ENCODE measurements at places on chromosomes 2 and 18.

DNA sequence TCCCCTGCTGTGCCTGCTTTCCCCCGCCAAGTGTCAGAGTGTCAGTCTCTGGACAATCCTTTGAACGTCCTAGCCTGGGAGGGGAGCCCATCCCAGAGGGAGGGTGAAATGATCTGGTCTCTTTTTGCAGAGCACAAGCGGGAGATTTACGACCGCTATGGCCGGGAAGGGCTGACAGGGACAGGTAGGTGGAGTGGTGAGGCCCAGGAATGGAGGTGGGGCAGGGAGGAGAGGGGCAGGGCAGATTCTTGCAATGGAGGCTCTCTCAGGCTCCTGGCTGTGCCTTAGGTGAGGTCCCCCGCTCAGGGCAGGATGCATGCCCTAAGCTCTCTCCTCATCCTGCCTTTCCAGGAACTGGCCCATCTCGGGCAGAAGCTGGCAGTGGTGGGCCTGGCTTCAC lies 2.4 kb downstream of the DNAJB2 start:
- DNase-seq, result no peak
- H3K36me3 ChIP-seq, result peaks cover 59% of the 10 kb centered on the region
- H3K4me1 ChIP-seq, result peaks cover 35% of the 10 kb centered on the region
- H3K27me3 ChIP-seq, result no peaks in the 10 kb centered on the region
- H3K27ac ChIP-seq, result no peak overlapping the region
- H3K4me3 ChIP-seq, result no peak overlapping the region

- no peak overlapping the region for H3K27ac ChIP-seq
- H3K4me1 ChIP-seq, result peaks cover 2% of the 10 kb centered on the region
- no peak overlapping the region for H3K4me3 ChIP-seq
- H3K27me3 ChIP-seq, result no peaks in the 10 kb centered on the region
- H3K36me3 ChIP-seq, result no peaks in the 10 kb centered on the region
Measured at GRCh38 chr2:201852878-201853415, 46.6 kb downstream of the CDK15 start.

- no peak overlapping the region for H3K4me3 ChIP-seq
- H3K36me3 ChIP-seq, result no peaks in the 10 kb centered on the region
- no peak for DNase-seq
- H3K27ac ChIP-seq, result no peak overlapping the region
Measured at GRCh38 chr2:41854227-41854626, 193.6 kb upstream of the PKDCC start.

DNA sequence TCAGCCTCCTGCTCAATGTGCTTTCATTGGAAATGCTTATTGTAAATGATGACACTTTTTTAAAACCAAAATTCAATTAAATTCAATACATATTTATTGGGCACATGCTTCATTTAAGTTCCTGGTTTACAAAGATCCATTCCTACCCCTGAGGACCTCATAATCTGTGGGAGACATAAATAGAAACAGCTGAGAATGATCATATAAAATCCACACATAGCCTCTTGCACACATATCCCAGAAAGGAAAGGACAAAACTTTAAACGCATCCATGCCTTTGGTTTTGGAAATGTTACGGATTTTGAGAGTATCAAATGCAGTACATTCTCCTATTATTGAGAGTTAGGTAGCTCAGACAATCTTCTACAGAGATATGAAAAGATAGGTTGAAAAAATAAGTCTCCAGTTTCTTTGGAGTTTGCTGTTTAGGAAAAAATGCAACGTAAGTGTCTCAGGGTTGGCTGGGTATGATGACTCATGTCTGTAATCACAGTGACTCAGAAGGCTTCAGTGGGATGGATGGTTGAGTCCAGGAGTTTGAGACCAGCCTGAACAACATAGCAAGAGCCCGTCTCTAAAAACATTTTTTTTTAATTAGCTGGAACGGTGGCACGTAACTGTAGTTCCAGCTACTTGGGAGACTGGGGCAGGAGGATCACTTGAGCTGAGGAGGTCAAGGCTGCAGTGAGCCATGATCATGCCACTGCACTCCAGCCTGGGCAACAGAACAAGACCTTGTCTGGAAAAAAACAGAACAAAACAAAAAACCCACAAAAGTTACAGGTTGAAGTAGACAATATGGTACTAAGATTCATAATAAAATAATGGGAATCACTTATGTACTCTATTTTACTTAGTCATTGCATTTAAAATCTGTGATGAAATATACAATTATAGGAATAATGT lies 3.9 kb upstream of the PRELID3A start:
- H3K27ac ChIP-seq, result peak overlapping the region; percentile 70
- H3K27me3 ChIP-seq, result peaks cover 3% of the 10 kb centered on the region
- DNase-seq, result peak; percentile 89
- H3K36me3 ChIP-seq, result no peaks in the 10 kb centered on the region

DNA sequence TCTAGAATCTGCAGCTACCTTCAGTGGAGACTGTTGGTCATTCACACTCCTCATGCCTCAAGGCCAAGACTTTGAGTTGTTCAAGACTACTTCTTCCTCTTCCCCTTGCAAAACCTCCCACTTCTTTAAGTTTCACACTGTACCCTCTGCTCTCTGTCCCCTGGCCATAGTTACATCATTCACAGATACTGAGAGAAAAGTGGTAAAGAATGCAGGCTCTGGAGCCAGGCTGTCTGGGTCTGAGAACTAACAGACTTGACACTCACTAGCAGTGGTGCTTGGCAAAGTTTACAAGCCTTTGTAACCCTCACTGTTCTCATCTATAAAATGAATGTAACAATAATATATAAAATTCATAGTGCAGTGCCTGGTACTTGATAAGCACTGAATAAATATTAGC lies 61.8 kb downstream of the CDH20 start:
- no peaks in the 10 kb centered on the region for H3K4me1 ChIP-seq
- no peaks in the 10 kb centered on the region for H3K27me3 ChIP-seq
- H3K27ac ChIP-seq, result no peak overlapping the region
- no peak for DNase-seq
- H3K4me3 ChIP-seq, result no peak overlapping the region

GRCh38 chr2:23311186-23311585 lies 73.8 kb upstream of the KLHL29 start:
- peaks cover 16% of the 10 kb centered on the region for H3K27me3 ChIP-seq
- no peak for DNase-seq
- H3K36me3 ChIP-seq, result no peaks in the 10 kb centered on the region
- no peak overlapping the region for H3K4me3 ChIP-seq

DNA sequence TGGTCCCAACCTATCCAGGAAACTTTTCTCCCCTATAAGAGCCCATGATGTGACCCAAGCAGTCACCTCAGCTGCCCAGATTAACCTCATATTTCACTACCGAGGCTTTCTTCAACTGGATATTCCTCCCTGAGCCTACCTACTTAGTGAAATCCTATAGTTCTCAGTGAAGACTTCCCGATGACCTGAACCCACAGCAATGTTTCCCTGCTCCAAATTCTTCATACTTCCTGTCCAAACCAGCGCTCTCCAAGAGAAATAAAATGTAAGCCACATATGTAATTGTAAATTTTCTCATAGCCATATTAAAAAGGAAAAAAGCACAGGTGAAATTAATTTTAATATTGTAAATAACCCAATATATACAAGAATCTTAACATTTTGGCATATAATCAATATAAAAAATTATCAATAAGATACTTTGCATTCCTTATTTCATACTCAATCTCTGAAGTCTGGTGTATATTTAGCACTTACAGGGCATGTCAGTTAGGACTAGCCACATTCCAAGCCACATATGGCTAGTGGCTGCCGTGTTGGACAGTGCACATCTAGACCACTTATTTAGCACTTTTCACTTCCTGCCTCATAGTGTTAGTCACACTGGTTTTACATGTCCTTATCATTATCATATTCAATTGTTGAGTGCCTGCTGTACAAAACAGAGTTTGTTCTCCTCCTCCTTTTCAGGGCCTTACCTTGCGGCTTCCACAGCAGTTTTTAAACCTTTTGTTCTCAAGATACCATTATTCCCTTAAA lies 1.9 kb upstream of the STAT4 start:
- H3K4me1 ChIP-seq, result peaks cover 3% of the 10 kb centered on the region
- H3K36me3 ChIP-seq, result no peaks in the 10 kb centered on the region
- no peak overlapping the region for H3K4me3 ChIP-seq
- peak; percentile 79 for DNase-seq
- H3K27me3 ChIP-seq, result no peaks in the 10 kb centered on the region

DNA sequence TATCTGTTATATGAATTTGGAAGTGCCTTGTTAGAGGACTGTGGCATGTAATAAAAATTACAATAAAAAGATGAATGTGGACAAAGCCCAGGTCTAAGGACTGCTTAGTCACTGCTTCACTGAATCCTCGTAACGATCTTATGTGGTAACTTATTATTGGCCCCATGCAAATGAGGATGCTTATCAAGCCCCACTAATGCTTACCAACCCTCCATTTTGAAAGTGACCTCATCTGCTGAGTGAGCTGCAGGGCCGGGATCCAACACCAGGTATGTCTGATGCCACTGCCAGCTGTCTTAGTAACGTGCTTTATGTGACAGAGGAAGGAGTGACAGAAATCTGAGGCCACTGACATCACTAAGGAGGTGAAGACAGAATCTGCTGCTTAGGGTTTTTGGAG lies 65.3 kb upstream of the CCDC85A start:
- H3K36me3 ChIP-seq, result no peaks in the 10 kb centered on the region
- H3K4me1 ChIP-seq, result no peaks in the 10 kb centered on the region
- DNase-seq, result no peak
- no peak overlapping the region for H3K27ac ChIP-seq
- H3K4me3 ChIP-seq, result no peak overlapping the region
- H3K27me3 ChIP-seq, result no peaks in the 10 kb centered on the region

GRCh38 chr2:238869293-238870124 lies 21.6 kb downstream of the TWIST2 start:
- peak; percentile 65 for DNase-seq
- peaks cover 18% of the 10 kb centered on the region for H3K4me1 ChIP-seq
- no peaks in the 10 kb centered on the region for H3K27me3 ChIP-seq
- no peak overlapping the region for H3K4me3 ChIP-seq
- H3K27ac ChIP-seq, result no peak overlapping the region

DNA sequence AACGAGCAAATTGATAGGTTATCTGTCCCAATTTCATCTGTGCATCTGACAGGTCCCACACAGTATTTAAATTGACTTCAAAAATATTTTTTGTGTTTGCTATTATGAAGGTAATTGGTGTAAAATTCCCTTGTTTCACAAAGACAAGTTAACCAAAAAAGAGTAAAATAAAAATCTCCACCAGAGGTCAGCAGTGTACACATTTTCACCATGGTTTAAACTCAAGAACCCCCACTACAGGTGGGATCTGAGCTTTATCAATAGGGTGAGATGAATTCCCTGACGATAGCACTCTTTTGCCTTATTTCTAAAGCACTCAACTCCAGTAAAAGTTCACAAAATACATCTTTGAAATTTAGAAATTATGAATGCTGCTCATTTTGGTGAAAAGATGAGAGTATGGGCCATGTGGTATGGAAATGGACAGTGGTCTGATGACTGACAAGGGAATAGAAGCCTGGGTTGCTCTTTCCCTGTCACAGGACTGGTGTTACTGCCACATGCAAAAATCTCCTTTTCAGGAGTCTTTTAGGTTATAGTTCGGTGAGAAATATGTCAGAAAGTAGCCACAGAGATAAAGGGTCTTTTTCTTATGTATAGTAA lies 68.0 kb downstream of the SERPINB8 start:
- no peaks in the 10 kb centered on the region for H3K27me3 ChIP-seq
- H3K4me1 ChIP-seq, result no peaks in the 10 kb centered on the region
- peak; percentile 36 for DNase-seq
- no peak overlapping the region for H3K27ac ChIP-seq

GRCh38 chr18:50454387-50454988 lies 79.6 kb downstream of the SKA1 start:
- no peak overlapping the region for H3K27ac ChIP-seq
- no peak for DNase-seq
- no peak overlapping the region for H3K4me3 ChIP-seq
- no peaks in the 10 kb centered on the region for H3K27me3 ChIP-seq
- peaks cover 1% of the 10 kb centered on the region for H3K4me1 ChIP-seq

DNA sequence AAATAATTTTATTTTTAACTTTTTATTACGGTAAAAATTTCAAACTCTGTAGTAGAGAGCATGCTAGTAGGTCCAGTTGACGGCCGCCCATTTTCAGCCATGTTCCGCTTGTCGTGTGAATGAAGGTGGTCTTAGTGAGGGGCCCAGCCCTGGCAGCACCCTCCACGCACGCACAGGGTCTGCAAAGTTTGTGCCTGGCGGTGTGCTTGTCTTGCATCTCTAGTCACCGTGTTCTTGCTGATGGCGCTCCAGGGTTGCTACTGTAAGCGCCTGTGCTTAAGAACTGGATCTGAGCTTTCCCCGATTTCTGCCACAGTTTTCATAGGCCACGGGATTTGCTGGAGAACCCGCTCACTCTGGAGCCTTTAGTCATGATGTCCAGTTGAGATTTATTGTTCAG lies 28.9 kb downstream of the LDLRAD4 start:
- H3K4me1 ChIP-seq, result no peaks in the 10 kb centered on the region
- DNase-seq, result no peak
- H3K27me3 ChIP-seq, result no peaks in the 10 kb centered on the region
- no peak overlapping the region for H3K27ac ChIP-seq

DNA sequence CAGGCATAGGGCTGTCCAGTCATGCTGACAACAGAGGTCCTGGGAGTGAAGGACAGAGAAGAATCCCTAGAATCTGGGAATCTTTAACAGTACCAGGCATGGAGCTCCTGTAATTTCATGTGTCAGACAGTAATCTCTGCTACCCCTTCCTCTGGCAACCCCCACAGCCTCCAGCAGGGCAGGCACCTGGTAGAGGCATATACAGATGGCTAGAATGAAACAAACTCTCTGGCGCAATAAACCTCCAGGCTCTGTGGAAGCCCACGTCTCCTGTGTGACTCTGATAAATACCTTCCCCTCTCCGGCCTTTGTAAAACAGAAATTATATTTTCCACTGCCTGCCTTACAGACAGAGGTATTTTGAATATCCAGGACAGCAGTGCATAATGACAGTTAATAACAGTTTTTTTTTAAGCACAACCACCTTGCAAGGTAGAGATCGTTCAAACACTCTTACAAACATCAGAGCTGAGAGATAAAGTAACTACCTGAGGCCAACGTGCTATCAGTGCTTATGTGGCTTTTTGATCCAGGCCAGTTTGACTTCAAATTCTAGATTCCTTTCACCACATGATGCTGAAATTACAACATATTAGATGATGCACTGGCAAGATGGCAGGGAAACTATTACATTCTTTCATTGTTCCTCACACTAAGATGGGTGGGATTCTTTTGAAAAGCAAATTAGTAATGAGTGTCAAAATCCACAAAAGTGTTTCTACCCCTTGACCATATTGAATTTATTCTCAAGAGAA lies 47.7 kb upstream of the TMEM247 start:
- H3K27ac ChIP-seq, result no peak overlapping the region
- H3K27me3 ChIP-seq, result no peaks in the 10 kb centered on the region
- H3K4me3 ChIP-seq, result no peak overlapping the region
- no peaks in the 10 kb centered on the region for H3K36me3 ChIP-seq
- no peak for DNase-seq
- H3K4me1 ChIP-seq, result peaks cover 3% of the 10 kb centered on the region

DNA sequence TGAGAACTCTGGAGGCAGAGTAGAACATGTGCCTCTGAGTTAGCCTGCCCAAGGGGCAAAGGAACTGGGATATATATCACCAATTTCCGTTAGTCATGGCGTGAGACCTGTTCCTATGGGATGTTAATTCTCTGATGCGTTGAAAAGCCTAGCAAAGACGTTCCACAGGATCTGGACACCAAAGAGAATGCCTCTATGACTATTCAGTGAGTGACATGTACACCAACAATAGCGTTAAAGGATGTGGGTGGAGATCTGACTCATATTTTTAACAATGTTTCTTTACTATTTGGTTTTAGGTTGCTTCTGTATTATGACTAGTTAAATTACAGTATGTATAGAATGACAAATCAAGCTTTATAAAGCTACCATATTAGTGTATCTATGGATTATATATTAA lies 320.9 kb upstream of the MC4R start:
- no peaks in the 10 kb centered on the region for H3K4me1 ChIP-seq
- no peak for DNase-seq
- no peaks in the 10 kb centered on the region for H3K27me3 ChIP-seq
- H3K36me3 ChIP-seq, result no peaks in the 10 kb centered on the region

Measured in mesenchymal stem cell (in vitro differentiated cells and primary cell).